Fibroblast of gingiva (primary cell): ENCODE measurements at places on chromosomes 5 and 9.
A peak's percentile ranks its signal among the peaks of the same experiment; 100 is the strongest.

DNA sequence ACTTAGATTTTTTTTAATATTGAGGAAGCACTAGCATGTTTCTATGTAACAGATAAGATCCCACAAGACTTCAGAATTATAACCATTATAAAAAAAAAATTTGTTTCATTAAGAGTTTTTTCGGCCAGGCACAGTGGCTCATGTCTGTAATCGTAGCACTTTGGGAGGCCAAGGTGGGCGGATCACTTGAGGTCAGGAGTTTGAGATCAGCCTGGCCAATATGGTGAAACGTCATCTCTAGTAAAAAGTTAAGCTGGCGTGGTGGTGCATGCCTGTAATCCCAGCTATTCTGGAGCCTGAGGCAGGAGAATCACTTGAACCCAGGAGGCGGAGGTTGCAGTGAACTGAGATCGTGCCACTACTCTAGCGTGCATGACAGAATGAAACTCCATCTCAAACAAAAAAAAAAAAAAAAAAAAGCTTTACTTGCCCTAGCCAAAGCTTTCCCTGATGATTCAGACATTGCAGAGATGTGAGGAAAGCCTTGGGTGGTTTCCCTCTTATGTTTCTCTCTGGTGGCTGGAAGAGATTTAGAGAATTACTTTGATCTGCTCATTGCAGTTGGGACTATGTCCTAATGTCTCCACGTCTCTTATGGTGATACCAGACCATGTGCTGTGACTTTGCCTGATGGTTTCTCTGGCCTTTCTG lies 65.4 kb downstream of the EGFLAM start:
- peak; percentile 73 for DNase-seq

DNA sequence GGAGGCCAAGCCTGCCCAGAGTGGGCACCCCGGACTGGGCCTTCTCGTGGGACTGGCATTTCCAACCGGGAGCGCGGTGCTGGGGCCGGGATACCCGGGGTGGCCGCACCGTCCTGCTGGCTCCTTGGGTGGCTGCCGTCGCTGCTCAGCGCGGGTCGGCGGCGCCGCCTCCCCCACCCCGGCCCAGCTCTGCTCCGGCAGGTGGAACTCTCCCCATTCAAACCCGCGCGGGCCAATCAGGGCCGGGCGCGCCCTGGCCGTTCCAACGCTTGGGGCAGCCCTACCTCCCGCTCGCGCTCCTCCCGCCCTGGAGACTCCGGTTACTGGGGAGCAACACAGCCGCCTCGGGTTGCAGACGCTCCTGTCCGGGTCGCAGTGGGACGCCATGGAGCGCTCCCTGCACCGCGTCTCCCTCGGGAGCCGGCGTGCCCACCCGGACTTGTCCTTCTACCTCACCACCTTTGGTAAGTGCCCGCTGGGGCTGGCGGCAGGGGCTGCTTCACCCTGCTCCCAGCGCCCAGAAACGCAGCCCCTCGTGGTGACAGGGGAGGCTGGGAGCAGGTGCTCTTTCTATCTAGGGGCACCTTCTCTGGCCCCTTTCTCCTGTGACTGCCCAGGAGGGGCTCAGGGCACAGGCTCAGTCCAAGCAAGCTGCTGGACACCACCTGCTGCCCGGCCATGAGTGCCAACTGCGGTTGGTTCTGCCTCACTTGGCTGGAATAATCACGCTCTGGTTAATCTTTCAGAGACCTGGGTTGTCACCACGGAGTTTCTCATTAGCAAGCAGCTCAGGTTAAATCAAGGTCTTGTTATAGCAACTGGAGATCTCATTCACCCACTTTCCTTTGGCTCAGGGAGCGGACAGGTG lies at the start of gene RGS3:
TSS of gene RGS3 (plus strand) at position 310 of the 868 bp plus-strand sequence. CDS start at position 386, 76 bp downstream.
- DNase-seq, result no peak

- DNase-seq, result no peak
Observed at GRCh38 chr5:146441896-146442295, 5.2 kb upstream of the TCERG1 start.

- DNase-seq, result no peak
Observed at GRCh38 chr9:95991326-95991725, 115.8 kb downstream of the ERCC6L2 start.

DNA sequence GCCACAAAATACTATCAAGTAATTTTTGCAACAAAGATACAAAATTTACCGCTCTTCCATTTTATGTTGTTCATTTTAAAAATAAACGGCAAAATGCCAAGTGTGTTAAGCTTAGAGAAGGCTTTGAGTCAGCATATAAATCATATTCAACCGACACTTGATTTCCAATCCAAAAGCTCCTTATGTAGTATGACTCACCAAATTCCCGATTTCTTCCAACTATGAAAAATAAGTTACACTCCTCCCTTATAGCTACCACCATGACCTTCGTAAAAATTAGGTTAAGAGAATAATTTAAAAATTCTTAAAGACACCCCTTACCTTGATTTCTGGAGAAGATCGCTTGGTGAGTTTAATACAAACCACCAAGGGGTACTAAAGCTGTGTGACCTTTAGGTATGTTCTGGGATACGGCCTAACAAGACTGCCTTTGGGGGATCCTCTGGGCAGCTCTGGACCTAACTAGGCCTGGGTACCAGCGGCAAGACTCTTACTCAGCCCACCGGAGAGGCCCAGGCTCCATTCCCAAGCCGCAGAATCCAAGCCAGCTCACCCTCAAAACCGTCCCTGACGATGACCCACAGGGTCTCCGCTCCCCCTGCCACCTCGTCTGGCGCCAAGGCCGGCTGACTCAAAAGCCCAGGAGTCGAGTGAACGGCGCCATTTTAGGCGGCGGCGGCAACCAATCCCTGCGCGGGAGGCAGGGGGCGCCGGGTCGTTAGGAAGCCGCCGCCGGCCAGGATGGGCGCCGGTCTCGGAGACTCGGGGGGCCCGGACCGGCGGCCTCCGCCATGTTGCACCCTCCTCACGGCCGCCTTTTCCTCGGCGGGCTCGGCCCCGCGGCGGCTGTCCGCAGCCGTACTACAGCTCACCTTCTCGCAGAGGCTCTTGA lies 739 bp downstream of the PPP2CA start:
- peak; percentile 50 for DNase-seq

- DNase-seq, result no peak
Observed at GRCh38 chr5:103923616-103924168, 361.1 kb upstream of the NUDT12 start.

DNA sequence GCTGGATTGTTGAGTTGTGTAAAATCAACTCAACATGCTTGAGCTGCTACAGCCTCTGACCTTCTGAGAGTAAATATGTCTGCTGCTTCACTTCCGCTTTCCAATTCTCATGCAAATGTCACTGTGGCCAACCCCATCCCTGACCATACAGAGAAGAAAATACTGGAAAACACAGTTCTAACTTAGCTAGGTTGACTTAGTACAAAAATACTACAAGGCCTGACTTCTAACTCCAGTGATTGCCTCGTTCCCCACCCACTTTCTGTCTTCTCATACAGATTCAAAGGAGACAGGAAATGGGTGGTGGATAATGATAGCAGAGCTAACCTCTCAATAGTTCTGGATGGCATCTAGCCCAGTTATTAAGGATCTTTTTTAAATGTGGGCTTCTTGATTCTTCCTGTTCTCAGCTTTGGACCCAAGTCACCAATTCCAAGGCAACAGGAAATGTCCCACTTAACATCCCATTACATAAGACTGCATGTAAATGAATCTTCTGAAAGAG lies 226.6 kb upstream of the SLC24A2 start:
- DNase-seq, result no peak

DNA sequence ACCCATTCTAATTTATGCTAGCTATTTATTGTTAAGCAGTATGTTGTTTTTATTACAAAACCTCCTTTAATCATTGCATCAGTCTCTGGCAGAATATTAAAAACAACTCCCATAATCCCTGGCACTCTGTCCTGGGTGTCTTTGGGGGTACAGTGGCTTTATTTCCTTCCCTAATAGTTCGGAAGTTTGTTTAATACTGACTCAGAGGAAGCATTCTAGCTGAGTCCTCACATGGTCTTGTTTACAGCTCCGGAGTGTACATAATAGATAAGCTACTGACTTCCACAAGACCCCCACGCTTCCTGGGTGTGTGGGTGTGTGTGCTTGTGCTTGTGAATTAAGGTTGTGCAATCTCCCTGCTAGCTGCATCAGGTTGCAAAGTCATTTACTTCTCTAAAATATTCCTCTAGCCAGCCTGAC lies 149.8 kb upstream of the CDKN2B start:
- DNase-seq, result peak; percentile 74

DNA sequence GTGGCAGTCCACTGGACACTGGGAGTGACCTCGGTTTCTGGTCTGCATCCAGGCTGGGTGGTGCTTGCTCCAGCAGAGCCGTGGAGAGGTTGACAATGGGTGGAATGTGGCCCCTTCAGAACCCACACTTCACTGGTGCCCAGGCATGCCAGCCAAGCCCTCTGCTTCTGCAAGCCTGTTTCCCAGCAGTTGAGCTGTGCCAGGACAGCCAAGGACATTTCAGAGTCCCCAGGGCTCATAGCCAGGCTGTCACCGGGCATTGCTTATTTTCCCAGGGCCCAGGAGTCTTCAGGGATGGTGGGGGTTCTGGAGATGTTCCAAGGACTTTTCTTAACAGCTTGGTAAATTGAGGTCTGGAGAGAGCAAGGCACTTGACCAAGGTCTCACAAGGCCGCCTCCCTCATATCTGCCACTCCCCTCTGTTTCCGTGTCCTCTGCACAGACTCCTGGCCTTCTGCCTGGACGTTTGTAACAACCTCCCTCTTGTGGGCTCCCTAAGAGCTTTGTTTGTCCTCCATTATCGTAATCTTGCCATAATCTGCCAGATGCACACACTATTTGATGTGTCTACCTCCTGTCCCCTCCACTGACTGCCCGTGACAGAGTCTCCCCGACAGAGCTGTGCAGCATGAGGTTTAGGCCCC lies 3.8 kb upstream of the NDST1 start:
- DNase-seq, result peak; percentile 54

DNA sequence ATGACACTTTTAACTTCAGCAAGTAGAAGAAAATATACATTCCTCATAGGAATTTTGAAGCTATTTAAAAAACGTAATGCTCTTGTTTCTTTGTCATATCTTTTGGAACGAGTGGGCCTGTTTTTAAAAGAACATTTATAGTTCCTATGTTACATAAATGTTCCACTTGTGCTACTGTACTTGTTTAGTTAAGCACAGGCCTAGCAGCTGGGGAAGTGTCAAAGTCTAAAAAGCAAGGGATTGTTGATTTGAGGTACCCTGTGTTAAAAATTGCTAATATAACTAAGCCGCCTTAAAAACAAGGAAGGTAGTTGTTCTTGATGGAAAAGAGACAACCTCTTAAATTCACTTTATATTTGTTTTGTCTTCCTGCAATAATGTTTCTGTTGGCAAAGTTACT lies 27.2 kb upstream of the ELL2 start:
- DNase-seq, result no peak

- DNase-seq, result no peak
Observed at GRCh38 chr9:130868230-130868629, 28.4 kb downstream of the QRFP start.

DNA sequence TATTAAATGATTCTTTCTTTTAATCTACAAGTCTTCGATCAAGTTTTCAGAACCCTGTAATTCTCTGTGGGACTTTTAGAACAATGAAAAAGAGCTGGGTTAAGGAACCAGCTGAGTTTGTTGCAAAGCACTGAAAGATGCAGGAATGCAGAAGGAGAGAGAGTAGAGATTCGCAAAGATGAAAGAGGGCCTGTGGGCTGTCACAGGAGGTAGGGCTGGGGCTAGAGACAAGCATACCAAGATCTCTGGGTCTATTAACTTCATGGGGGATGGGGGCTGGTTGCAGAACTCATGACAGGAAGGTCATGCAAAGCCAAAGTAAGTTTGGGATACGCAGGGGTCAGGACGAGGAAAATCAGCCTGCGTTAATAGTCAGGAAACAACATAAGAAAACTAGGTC lies 81.8 kb downstream of the LURAP1L start:
- DNase-seq, result no peak

DNA sequence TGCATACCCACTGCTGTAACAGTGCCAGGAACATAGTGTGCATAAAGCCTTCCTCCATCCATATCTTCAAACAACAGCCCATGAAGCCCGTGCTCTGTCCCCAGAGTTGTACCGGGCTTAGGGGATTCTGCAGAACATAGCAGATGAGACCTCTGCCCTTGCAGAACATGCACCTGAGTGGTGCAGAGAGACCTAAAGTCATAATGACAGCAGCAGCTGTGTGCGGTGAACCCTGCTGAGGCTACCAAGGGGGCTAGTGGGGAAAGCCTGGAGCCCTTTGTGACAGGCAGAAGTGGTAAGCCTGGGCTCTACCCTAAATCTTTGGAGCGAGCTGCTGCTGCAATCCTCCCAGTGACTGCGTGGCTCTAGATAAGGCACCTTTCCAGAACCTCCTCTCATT lies 32.2 kb upstream of the BRD3 start:
- DNase-seq, result no peak

GRCh38 chr5:56159521-56159947 lies 73.6 kb downstream of the ANKRD55 start:
- DNase-seq, result no peak

DNA sequence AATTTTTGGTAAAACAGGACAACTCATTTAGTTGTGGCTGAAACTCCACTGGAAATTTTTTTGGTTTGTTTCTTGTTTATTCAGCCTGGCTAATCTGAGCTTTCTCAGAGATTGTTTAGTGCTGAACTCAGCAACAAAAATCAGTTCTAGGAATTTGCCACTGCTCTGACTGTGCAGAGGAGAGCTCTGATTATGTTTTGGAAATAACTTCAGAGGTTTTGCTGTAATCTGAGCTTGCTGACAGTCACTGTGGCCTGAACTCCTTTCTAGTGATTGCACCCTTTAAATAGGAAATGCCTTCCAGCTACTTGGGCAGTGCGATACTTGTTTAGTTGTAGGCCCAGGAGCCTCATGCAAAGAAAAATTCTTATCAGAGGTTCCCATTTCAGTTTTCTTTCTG lies 60.2 kb downstream of the OSTF1 start:
- peak; percentile 93 for DNase-seq

- DNase-seq, result peak; percentile 29
Observed at GRCh38 chr5:111043712-111044506, 27.6 kb upstream of the TSLP start.

- DNase-seq, result no peak
Observed at GRCh38 chr5:36613241-36613640, 6.8 kb downstream of the SLC1A3 start.

- DNase-seq, result peak; percentile 49
Observed at GRCh38 chr5:78328585-78329173, 31.7 kb upstream of the SCAMP1 start.

- no peak for DNase-seq
Observed at GRCh38 chr5:167936022-167936421, 355.4 kb upstream of the WWC1 start.

DNA sequence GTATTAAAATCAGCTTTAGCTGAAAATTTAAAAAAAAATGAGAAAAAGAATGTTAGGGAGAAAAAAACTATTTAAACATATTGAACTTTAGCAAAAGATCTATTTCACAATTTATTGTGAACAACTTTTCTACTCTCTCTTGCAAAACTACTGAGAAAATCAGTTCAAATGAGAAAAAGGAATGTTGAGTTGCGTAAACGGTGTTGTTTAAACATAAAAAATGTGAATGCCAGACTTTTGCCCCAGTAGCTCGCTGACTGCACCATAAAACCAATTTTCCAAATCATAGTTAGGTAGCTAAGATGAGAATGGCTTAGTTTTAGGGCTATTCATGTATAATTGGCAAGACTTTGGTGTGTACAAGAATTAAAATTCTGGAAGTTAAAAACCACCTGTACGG lies 13.4 kb upstream of the RAD23B start:
- peak; percentile 84 for DNase-seq
